ENCODE measurements at places on chromosomes 4 and X.

- DNase-seq = no peak
These were observed 1157.4 kb downstream of the FAM133A start for GRCh38 chrX:94831364-94831763.

GRCh38 chr4:157225096-157225495, 4.6 kb downstream of the GRIA2 start:
- DNase-seq = no peak

- DNase-seq = no peak
These were observed 1.1 kb upstream of the SPARCL1 start for GRCh38 chr4:87530229-87530628.

- no peak for DNase-seq
These were observed 6.4 kb downstream of the TCEAL8 start for GRCh38 chrX:103248553-103248952.

DNA sequence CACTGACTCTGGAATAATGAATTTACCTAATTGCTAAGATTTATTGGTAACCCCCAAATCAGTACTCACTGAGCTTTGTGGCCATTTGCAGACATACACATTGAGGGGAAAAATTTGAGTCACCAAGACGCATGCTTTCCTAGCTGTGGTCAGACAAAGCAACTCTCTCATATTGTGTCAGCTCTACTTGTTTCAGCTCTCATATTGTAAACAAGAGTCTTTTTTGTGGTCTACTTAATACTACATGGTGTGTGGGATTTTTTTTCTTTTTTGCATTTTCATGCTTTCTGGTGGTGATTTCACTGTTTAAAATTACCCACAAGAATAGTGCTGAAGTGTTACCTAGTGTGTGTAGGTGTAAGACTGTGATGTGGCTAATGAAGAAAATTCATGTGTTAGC, 428.2 kb upstream of the GALNT7 start:
- DNase-seq = no peak

DNA sequence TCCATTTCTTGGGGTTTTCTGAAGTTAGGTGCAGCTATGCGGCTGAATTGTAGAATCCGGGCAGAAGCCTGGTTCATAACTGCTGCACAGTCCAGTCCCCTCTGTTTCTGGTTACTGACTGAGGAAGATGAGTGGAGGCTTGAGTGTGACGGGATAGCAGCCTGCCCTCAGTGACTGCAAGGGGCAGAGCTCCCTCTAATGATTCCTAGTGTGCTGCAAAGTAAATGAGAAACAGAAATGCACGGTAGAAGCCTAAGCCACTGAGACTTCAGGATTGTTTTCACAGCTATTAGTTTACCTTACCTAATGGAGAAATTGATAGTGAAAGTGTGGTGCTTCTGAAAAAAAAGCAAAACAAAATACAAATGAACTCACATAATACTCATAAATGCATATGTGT, 189.2 kb downstream of the GPM6A start:
- DNase-seq = no peak

Measured in activated CD4-positive, alpha-beta T cell treated with anti-CD3 and anti-CD28 coated beads, Interleukin-2, amount 50 U/mL, for 4 hours (primary cell).